ENCODE measurements at places on chromosomes 6 and 20. TPM values are rescaled to one million over a fixed set of nuclear protein-coding genes. Genes with fewer than 3 reads are reported as not detected.

STX11 gene
- 9.6 TPM for total RNA-seq

ARID1B gene
- total RNA-seq: 53.7 TPM

HDGFL1 gene
- total RNA-seq: not detected

CLVS2 gene
- not detected for total RNA-seq

KIAA0408 gene
- 0.29 TPM for total RNA-seq

HLA-DQA1 gene
- not detected for total RNA-seq

MYL9 gene
- 7.6 TPM for total RNA-seq

TNXB gene
- total RNA-seq: 4.2 TPM

SLA2 gene
- not detected for total RNA-seq

NNAT gene
- total RNA-seq: 5.2 TPM

NKX2-4 gene
- total RNA-seq: not detected

TAF11 gene
- total RNA-seq: 30.4 TPM

SYCP2 gene
- 0.33 TPM for total RNA-seq

LY6G6F gene
- total RNA-seq: not detected

DNAH8 gene
- total RNA-seq: under 0.01 TPM

RNF146 gene
- 43.4 TPM for total RNA-seq

OR2H2 gene
- not detected for total RNA-seq

GPLD1 gene
- total RNA-seq: 0.19 TPM

EHMT2 gene
- total RNA-seq: 37.7 TPM

LPA gene
- total RNA-seq: not detected

ARMH2 gene
- not detected for total RNA-seq

PDE7B gene
- total RNA-seq: 28.1 TPM

CLIC5 gene
- total RNA-seq: 0.19 TPM

SPEF1 gene
- total RNA-seq: not detected

ZNF334 gene
- total RNA-seq: under 0.01 TPM

DEFB112 gene
- total RNA-seq: not detected

PKHD1 gene
- not detected for total RNA-seq

BTBD3 gene
- 49.4 TPM for total RNA-seq

RAET1G gene
- total RNA-seq: 0.33 TPM

NRSN1 gene
- not detected for total RNA-seq

LTV1 gene
- total RNA-seq: 21.7 TPM

CLPSL1 gene
- total RNA-seq: not detected

ZNF217 gene
- total RNA-seq: 24.1 TPM

TOMM6 gene
- total RNA-seq: 123 TPM

ATXN1 gene
- 31.4 TPM for total RNA-seq

ZKSCAN4 gene
- 4.2 TPM for total RNA-seq

ROS1 gene
- total RNA-seq: not detected

HLA-DRB1 gene
- 0.10 TPM for total RNA-seq

PRKN gene
- 1.6 TPM for total RNA-seq

KHDC1L gene
- not detected for total RNA-seq

PACRG gene
- not detected for total RNA-seq

LAMA2 gene
- total RNA-seq: 1.6 TPM

Measured in vein endothelial cell (primary cell).